ENCODE measurements at places on chromosomes 13 and 19.

DNA sequence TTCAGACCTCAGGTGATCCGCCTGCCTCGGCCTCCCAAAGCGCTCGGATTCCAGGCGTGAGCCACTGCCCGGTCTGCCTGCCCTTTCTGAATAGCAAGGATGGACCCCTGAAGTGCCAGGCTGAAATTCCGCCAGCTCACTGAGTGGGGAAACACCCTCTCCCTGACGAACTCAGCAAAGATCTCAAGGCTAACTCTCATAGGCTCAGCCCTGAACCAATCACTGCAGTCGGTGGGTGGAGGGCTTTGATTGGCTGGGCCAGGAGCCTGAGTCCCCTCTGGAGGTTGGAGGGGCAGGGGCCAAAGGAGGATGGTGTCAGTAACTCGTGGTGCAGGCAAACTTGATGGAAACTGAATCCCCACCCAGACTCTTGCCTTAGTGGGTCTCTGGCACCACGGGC is 11.2 kb upstream of the COMP start:
- DNase-seq = no peak

- no peak for DNase-seq
Observed at GRCh38 chr13:110471156-110471832, 90.2 kb downstream of the RAB20 start.

DNA sequence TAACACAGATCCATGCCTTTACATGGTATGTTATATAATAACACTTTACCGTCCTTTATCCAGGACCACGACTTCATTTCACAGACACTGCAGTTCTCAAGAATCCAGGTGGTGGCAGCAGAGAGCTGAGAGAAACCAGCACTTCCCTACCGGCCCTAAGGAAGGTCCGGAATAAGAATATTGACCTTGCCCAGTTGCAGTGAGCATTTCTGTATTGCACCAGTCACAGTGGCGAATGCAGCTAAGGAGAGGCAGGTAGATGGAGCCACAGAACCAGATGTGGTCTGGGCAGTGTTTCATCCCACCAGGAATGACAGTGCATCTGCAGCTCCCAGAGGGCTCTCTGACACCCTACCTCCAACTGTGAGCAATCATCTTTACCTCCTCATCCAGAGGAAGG is 44.6 kb downstream of the ZNF787 start:
- peak; percentile 45 for DNase-seq

DNA sequence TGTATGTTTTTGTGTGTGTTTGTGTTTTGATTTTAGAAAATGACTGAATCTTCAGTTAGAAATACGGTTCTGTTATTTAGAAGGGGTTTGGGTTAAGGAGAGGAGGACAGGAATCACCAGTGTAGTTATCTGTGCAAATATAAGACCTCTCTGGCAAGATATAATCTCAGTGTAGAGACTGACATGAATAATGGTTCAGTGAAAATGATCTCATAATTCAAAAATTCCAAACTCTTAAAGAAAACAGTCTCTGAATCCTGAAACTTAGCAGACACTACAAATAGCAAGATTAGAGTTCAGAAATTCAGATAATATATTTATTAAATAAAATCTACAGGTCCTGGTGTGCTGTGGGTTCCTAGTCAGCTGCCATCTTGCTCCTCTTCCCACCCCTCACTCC is 73.5 kb downstream of the PDS5B start:
- no peak for DNase-seq

DNA sequence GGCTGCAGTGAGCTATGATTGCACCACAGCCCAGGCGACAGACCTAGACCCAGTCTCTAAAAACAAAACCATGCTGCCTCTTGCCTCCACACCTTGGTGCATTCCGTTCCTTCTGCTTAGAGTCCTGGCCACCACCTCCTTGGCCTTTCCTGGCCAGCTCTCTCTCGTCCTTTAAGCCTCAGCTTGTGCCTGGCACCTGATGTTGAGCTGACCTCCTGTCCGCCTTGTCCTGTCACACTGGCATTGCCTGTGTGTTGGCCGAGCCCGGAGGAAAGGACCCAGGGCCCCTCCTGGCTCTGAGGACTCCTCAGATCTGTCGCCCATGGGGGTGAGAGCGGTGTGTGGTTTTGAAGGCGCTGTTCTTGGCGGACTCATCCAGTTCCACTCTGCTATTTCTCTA is 143.3 kb downstream of the STK24 start:
- DNase-seq = no peak

DNA sequence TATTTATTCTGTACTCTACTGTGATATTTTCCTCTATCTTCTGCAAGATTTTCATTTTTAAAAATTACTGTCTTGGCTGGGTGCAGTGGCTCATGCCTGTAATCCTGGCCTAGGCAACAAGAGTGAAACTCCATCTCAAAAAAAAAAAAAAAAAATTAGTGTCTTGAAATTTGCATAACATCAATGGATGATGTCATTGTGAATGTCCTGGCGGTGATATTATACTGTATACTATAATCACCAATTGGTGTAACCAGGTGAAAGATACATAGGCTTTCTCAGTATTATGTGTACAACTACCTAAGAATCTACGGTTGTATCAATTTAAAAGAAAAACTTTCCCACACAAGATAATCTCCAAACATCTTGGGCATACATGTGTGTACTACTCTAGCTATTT is 15.2 kb downstream of the ZNF331 start:
- DNase-seq = no peak

GRCh38 chr13:80957019-80957655 is 616.2 kb upstream of the SPRY2 start:
- DNase-seq = no peak

DNA sequence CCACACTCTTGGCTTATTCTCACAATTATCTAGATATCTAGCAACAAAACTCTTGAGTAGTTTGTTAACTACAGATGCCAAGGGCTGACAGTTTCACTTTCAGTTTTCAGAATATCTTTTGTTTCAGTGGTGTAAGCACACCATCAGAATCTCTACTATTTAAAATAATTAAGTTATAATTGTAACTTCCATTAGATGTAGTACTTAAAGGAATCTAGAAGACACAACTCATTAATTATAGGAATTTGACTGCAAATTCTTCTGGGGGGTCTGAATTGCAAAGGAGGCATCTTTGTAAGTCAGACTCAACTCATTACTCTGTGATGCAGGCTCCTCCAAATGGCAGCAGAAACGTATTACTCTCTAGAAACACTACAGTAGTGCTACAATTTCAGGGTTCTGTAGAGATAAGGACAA is 44.9 kb upstream of the USPL1 start:
- peak; percentile 23 for DNase-seq

DNA sequence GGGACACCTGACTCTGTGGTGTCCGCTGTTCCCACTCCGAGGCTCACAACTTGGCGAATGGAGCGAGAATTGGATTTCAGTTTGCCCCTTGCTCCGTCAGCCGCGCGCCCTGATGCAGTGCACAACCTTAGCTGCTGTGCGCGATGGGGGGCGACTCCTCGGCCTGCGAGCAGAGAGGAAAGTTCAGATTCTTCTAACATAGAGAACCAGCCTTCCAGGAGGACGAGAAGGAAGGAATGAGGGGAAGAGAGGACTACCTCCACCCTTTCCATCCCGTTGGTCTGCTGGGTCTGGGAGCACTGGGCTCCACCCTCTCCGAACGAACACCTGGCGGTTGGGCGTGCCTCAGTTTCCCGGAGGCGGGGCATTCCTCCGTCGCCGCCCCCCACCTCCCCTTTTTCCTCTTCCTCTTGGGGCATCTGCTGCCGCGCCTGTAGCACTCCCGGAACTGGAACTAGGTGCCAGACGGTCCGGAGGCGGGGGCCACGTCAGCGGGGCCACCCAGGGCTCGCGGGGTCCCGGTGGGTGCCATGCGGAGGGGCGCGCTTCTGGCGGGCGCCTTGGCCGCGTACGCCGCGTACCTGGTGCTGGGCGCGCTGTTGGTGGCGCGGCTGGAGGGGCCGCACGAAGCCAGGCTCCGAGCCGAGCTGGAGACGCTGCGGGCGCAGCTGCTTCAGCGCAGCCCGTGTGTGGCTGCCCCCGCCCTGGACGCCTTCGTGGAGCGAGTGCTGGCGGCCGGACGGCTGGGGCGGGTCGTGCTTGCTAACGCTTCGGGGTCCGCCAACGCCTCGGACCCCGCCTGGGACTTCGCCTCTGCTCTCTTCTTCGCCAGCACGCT is at the start of gene KCNK6:
Gene KCNK6 (plus strand): TSS at position 425 of the 838 bp plus-strand sequence. CDS start 106 bp downstream, at position 531.
- DNase-seq = no peak

GRCh38 chr13:109024611-109025010 is 395.2 kb downstream of the MYO16 start:
- DNase-seq = no peak

DNA sequence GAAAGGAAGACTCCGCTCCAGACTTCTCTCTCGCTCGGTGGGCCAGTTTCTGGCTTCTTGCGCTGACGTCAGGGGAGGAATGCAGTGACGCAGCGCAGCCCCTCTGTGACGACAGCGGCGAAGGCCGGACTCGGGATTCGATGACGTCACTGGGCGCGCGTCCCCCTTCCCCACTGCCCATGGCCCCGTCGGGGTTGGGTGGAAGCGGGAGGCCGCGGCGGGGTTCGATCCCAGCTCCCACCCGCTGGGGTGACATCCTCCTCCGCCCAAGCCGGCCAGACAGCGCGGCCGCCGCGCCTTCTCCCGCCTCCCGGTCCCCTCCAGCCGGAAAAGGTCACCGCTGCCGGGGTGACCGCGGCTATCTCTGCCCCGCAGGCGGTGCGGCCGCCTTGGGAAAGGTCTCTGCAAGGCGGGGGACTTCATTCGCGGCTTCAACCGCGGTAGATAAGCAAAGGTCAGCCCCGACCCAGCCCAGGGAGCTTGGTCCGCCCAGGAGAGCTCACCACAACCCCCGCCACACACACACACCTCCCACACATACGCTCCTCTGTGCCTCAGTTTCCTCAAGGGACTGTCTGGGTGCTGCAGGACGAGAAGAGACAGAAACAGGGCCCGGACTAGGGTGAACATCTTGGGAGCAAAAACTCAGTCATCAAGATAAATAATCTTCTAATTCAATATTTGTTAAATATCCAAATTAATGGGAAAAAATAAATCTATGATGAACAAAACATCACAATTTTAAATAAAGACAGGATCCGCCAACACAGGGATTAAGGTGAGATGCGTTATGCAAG is 844 bp upstream of the RFX1 start:
- DNase-seq = peak; percentile 79

DNA sequence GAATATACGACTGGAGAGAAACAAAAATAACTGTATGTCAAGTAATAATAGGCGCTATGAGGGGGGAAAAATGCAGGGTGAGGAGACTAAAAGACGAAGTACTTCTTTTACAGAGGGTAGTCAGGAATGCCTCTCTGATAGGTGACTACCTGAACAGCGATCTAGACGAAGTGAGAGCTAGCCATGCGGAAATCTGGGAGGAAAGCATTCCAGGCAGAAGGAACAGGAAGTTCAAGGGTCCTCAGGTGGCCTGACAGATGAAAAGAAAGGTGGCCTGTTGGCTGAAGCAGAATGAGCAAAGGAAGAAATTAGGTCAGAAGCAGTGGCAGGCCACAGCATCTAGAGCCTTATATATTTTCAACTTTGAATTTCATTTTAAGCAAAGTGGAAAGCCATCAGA is 13.3 kb downstream of the ZDHHC20 start:
- no peak for DNase-seq

GRCh38 chr19:38711726-38712153 is 32.5 kb downstream of the CAPN12 start:
- no peak for DNase-seq

DNA sequence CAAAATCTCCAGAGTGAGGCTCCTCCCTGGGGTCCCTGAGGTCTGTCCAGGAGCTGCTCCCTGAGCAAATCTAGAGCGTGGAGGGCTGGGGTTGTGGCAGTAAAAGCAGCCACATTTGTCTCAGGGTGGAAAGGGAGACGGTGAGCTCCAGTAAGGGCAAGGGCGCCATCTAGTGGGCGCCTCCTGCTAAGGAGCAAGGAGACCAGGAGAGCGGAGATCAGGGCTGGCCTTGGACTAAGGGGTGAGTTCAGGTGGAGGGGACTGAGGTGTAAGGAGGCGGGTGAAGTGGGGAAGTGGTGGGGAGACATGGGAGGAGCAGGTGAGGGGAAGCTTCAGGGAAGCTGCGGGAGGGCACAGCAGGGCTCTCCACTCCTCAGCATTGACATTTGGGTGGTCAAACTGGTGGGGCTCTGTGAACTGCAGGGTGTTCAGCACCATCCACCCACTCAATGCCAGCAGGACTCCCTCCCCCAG is 5.3 kb upstream of the CEACAM21 start:
- DNase-seq = peak; percentile 70

GRCh38 chr19:38061294-38061693 is 154.3 kb downstream of the SIPA1L3 start:
- peak; percentile 41 for DNase-seq

GRCh38 chr19:35904311-35905068 is 2.2 kb downstream of the HCST start:
- no peak for DNase-seq

DNA sequence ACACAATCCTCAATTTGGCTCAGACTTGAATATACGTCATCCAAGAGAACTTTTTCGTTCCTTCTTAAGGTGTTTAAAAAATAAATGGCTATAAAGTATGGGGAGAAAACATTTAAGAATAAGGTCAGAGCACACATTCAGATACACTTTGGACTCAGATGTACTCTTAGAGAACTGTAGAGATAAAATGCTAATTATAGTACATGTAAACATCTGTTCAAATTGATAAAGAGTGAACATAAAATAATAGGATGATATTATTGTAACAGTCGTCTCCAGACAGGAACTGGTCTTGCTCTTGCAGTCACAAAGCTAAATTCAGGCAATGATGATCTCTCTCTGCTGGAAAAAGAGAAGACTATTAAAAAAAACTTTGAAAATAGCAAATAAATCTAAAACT is 91.4 kb downstream of the RBM26 start:
- no peak for DNase-seq

DNA sequence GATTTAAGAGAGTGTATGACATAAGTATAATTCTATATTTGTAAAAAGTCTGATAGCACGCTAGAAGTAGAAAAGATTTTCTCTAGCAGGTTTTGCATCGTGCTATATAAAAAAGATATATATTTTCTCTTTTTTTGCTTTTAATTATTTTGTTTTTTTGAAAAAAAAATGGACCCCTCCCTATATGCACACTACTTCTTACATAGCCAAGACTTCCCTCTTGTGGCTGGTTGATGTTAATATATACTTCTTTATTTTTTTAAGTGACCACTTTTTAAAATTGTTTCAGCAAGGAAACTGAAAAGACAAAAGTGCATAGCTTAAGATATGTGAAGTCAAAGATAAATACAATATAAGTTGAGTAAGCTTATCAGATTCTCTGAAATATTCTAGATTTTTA is 1202.8 kb downstream of the DIAPH3 start:
- peak; percentile 4 for DNase-seq

DNA sequence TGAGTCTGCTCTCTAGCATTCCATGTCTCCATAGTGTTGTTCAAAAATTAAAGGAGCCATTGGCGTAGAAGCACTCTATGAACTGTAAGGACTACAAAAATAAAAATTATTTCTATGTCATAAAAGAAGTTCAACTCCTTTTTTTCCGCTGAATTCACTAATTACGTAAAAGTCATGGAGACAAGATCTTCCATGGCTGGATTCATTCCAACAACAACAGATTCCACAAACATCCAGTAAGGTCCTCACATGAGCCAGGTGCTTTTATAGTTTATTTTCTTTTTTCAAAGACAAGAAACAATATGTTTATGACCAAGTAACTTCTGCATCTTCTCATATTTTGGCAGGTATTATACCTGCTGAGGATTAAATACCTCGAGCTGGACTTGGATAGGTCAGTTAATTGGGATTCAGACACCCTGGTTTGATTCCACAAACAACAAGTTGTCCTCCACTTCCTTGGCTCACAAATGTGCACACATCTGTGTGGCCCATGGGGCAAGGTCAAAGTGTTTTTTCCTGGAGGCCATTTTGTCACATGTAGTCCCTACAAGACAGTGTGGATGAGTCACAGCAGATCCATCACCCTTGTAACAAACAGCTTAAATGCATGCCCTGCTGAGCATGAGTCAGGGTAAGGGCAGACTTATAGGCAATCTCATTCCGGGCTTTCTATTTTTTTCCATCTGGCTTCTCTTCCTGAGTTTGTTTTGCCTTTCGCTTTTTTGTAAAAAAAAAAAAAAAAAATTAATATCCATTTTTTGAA is 475.6 kb downstream of the COG6 start:
- DNase-seq = peak; percentile 19

Measured in RWPE1 (cell line).